ENCODE measurements at places on chromosomes 3 and 15.

- peak; percentile 71 for DNase-seq
These were observed 128.9 kb upstream of the BHLHE40 start for GRCh38 chr3:4850211-4850927.

DNA sequence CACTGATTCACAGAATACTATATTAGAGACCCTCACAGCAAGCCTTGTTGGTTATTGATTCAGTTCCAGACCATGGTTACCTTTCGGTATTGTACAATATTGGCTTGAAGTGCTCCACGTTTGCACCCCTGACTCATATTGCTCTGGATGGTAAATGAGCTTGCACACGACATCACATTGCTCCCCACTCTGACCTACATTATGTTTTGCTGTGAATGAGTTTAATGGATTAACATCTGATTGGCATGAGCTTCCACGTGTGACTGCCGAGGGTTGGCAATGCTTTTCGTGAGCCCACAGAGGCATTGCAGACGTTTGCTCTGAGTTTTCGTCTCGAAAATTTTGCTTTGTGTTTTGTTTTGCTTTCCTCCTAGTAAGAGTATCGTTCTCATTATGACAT lies 225.8 kb upstream of the ICE2 start:
- no peak for DNase-seq

DNA sequence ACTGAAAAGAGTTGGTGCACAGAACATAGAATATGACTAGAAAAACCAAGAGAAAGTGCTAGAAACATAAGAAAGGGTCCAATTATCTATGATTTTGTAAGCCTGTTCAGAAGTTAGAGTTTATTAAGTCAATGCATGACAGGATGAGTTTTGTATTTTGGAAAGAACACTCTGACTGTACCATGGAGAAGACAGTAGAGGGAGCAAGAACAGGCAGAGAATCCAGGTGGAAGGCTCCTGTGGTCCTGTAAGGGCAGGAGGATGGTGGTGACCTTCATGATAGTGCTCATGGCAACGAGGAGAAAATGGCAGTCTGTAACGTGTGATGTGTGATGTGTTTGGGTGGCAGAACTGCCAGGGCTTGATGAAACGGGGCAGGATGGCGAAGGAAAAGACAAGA lies 249.1 kb downstream of the CTNNB1 start:
- no peak for DNase-seq

GRCh38 chr3:105369500-105370371 lies 3.0 kb downstream of the ALCAM start:
- DNase-seq = peak; percentile 36

DNA sequence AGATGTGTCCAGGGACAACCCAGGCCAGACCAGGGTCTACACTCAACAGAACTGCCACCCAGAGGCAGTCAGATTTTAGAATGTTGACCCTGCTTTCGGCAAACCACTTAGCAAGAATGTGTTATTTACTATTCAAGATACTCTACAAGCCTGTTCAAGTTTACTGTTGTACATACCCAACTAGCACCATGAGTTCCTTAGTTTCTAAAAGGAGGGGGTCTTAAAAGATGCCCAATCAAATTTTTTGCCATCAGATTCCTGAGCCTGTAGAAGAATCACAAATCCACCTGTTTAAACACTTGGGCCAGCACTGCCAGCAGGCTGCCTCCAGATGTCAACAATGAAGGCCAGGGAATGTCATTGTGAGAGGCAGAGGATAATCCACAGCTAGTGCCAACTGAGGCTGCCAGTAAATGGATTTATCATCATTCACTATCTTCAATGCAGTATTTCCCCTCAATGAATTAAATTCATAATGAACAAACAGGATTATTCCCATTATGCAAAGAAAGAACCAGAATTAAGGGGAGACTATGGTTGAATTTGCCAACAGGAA lies 43.5 kb upstream of the SNRPA1 start:
- no peak for DNase-seq

- DNase-seq = no peak
These were observed 23.5 kb upstream of the SLC15A2 start for GRCh38 chr3:121870717-121871116.

DNA sequence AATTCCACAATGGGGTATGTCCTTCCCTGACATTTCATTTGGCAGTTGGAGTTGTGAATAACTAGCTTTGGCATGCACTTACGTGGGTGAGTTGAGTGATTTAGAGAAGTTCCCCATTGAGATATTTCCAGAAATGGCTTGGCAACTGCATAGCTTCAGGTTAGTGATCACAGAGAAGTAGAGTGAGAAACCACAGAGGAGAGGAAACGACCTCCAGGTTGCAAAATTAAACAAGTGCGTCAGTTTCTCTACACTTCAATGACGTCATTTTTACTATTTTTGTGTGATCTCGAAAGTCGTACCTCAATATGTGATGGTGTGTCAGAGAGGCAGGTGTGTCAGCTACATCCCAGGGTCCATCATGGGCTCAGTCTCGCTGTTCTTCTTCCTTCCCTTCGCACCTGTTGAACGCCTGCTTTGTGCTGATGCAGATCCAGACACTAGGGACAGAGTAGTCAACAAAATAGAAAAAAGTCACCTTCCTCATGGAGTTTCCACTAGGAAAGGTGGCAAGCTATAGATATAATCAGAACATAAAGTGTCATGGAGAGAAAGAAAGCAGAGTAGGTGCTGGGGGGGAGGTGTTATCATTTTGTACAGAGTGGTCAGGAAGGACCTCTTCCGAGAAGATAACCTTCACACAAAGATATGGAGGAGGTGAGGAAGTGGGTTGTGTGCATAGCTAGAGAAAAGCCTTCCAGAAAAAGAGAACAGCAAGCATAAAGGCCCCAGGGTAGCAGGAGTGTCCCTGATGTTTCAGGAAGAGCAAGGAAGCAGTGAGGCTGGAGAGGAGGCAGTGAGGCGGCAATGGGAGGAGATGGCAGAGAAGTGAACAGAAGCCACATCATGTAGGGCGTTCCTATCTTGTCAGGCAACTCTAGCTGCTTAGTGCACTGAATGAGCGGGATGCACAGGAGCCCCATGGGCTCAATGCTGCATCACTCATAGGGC lies 75.6 kb downstream of the MCTP2 start:
- no peak for DNase-seq

DNA sequence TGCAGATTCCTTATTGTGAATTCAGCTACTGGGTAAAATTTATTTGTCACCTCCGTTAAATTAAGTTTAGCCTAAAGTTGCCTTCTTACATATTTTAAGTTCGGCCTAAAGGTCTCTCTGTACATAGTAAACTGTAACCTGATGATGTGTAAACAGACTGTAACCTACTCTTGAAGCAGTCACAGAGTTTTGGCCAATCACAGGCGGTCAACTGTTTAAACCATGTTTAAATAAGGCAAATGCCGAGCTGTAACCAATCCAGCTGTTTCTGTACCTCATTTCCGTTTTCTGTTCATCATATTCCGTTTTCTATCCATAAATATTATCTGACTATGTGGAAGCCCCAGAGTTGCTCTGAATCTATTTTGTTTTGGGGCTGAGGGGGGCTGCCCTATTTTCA lies 2.4 kb upstream of the ADAMTSL3 start:
- no peak for DNase-seq

DNA sequence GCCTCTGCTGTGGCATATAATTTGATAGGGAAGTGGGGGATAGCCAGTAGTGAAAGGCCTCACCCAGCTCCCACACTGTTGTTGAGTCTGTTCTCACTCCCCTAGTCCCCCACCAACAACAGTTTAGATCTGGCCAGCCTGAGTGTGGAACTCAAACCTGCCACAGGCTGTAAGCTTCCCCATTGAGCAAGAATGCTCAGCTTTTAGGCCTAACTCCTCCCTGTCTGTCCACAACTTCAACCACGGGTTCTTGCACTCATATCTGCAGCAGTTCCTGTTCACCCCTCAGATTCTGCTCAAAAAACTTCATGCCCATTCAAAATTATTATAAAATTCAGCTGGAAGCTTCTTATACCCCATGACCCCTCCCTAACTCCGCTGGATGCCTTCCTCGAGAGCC lies 975.1 kb downstream of the NSUN3 start:
- DNase-seq = no peak

DNA sequence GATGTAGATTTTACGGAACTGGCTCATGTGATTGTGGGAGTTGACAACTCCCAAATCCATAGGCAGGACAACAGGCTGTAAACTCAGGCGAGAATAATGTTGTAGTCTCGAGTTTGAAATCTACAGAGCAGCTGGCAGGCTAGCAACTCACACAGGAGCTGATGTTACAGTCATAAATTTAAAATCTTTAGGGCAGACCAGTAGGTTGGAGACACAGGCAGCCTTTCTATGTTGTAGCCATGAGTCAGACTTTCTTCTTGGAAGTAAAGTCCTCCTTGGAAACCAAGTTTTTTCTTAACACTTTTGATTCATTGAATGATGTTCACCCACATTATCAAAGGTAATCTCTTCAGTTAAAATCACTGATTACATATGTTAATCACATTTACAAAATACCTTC lies 89.1 kb upstream of the ALCAM start:
- DNase-seq = no peak

- no peak for DNase-seq
These were observed 347.5 kb upstream of the TMCO5A start for GRCh38 chr15:37586976-37587375.

GRCh38 chr3:129485721-129486663 lies 42.4 kb upstream of the RHO start:
- DNase-seq = no peak

GRCh38 chr3:129558081-129558771 lies 15.3 kb downstream of the H1-8 start:
- DNase-seq = no peak

DNA sequence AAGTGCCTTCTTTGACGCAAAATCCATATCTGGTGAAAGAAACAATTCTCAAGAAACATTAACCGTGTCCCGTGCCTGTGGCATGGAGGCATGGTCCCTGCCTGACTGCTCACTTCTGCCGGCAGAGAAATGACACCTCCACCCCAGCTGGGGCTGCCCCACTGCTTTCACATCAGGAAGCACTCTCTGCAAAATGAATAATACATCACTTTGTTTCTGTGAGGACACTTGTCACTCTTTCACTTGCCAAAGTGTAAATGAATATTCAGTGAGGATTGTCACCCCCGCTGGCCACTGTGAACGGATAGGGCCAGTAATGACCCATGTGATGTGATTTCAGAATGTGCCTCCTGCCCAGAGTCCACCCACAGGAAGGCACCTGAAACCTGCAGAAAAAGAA lies 31.1 kb upstream of the SLC24A5 start:
- DNase-seq = no peak

GRCh38 chr3:65953301-65953812 lies 85.4 kb downstream of the MAGI1 start:
- DNase-seq = no peak

DNA sequence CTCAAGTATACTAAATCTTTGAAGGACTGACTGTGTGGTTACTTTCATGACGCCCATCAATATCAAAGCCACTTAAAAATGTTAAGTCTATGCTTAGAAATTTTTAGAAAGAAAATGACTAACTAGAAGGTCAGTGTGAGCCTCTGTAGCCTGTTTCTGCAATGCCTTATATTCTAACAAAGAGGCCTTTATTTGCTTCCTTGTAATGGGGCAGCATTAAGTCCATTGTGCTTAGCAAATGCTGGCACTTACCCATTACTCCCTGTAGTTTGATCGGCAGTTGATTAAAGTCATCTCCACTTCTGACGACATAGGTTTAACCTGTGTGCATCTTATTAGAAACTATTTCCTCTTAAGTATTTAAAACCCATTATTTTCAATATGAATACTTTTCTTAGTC lies 91.6 kb upstream of the FAM98B start:
- DNase-seq = no peak

GRCh38 chr3:195204360-195205163 lies 66.4 kb downstream of the XXYLT1 start:
- DNase-seq = no peak

DNA sequence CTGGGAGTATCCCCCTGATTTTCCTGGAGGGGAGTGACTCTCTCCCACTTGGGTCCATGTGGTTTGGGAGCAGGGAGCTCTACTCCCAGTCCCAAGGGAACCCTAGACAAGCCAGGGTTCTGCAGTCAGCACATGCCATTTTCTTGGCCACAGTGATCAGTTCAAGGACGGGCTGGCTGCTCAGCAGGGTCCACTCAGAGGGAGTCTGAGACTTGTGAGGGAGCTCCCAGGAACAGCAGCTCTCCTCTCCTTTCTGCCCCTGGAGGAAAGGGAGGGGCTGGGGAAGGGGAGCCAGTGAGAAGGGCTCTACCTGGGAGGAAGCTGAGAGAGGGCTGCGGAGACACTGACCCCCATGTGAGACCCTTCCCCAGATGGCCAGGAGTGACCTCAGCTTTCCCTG lies 29.1 kb upstream of the LMCD1 start:
- DNase-seq = no peak

- DNase-seq = no peak
These were observed 33.0 kb downstream of the THBS1 start for GRCh38 chr15:39613861-39614260.

DNA sequence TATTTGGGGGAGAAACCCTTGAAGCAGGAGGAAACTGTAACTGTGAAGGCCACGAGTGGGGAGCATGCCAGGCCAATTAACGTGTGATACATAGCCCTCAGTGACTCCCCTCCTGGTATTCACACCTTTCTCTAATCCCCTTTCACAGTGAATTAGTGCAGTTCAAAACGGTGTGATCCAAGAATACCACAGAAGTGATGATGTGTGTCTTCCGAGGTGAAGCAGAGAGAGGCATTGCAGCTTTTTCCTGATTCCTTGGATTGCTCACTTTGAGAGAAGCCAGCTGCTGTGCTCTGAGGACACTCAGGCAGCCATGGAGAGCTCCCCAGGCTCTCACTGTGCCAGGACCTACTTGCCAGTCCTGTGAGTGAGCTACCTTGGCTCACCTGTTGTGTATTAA lies 17.3 kb downstream of the NIPA2 start:
- DNase-seq = no peak

GRCh38 chr3:70853161-70853944 lies 540.9 kb upstream of the MDFIC2 start:
- DNase-seq = no peak

DNA sequence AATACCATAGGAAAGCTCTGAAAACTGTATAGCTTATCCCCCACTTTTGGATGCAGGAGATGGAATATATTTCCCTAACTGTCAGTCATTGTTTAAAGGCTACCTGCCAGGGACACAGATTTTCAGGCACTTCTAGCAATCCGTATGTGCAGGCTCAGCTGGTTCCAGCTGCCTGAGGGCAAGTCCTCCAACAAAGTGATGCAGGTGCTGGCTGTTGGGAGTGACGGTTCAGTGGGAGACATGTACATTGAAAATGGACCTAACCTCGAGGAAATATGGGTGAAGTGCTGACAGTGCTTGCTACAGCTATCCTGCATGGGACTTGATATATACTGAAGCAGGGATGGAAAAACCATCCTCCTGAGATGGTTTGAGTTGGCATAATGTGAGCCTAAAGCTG lies 153.1 kb upstream of the GAP43 start:
- DNase-seq = no peak

DNA sequence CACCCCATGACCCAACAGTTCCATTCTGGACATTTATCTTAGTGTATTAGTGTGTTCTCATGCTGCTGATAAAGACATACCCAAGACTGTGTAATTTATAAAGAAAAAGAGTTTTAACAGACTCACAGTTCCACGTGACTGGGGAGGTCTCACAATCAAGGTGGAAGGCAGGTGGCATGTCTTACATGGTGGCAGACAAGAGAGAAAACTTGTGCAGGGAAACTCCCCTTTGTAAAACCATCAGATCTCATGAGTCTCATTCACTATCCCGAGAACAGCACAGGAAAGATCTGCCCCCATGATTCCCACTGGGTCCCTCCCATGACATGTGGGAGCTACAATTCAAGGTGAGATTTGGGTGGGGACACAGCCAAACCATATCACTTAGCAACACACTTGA lies 21.6 kb upstream of the GPD1L start:
- DNase-seq = no peak

GRCh38 chr3:42055291-42055690 lies 35.9 kb upstream of the TRAK1 start:
- DNase-seq = no peak

GRCh38 chr3:115415246-115415996 lies 207.9 kb upstream of the GAP43 start:
- no peak for DNase-seq

Measured in activated CD4-positive, alpha-beta T cell treated with anti-CD3 and anti-CD28 coated beads, Interleukin-2, amount 50 U/mL, for 48 hours (primary cell).